Left kidney (tissue), 8 donors: ENCODE measurements at places on chromosomes 2 and 18. TPM values are rescaled to one million over a fixed set of nuclear protein-coding genes. Genes with fewer than 3 reads are reported as not detected.

Gene PLEK
- 4.7 TPM for polyA plus RNA-seq

Gene KRTCAP3
- polyA plus RNA-seq = 10.7 TPM

Gene CENPA
- 20.7 TPM for polyA plus RNA-seq

Gene FAP
- 12.8 TPM for polyA plus RNA-seq

Gene COMMD1
- 77.0 TPM for polyA plus RNA-seq

Gene TSHZ1
- polyA plus RNA-seq = 33.2 TPM

Gene NEB
- polyA plus RNA-seq = 30.6 TPM

Gene ASTL
- 0.18 TPM for polyA plus RNA-seq

Gene CXCR2
- 0.13 TPM for polyA plus RNA-seq

Gene DSEL
- 30.2 TPM for polyA plus RNA-seq

Gene TANC1
- polyA plus RNA-seq = 64.8 TPM

Gene REG3A
- polyA plus RNA-seq = not detected

Gene HOXD8
- polyA plus RNA-seq = 170 TPM

Gene NPPC
- polyA plus RNA-seq = 0.18 TPM

Gene CHRND
- polyA plus RNA-seq = 0.96 TPM

Gene CPLX4
- polyA plus RNA-seq = 0.13 TPM

Gene KCNS3
- 9.2 TPM for polyA plus RNA-seq

Gene NMUR1
- polyA plus RNA-seq = 0.55 TPM

Gene CYP1B1
- 106 TPM for polyA plus RNA-seq

Gene KLHL41
- 1.9 TPM for polyA plus RNA-seq

Gene CROCC2
- polyA plus RNA-seq = 0.10 TPM

Gene ANKRD23
- polyA plus RNA-seq = 5.0 TPM

Gene EFHD1
- 55.4 TPM for polyA plus RNA-seq

Gene RGPD8
- polyA plus RNA-seq = 4.7 TPM

Gene ASB3
- polyA plus RNA-seq = 36.5 TPM

Gene DSG4
- polyA plus RNA-seq = not detected

Gene ANKRD30B
- polyA plus RNA-seq = 0.62 TPM

Gene MAP2
- 42.7 TPM for polyA plus RNA-seq

Gene CCT7
- 276 TPM for polyA plus RNA-seq

Gene SP100
- polyA plus RNA-seq = 33.5 TPM

Gene RAD51AP2
- polyA plus RNA-seq = 0.38 TPM

Gene FSIP2
- 4.1 TPM for polyA plus RNA-seq
